Mesothelial cell of epicardium (in vitro differentiated cells): ENCODE measurements at places on chromosomes 11 and 22. TPM values are rescaled to one million over a fixed set of nuclear protein-coding genes. Genes with fewer than 3 reads are reported as not detected.

Gene SLC15A3
- 5.0 to 7.4 TPM (median 5.2 TPM) in 3 replicates for total RNA-seq

Gene OR4C6
- not detected in 3 replicates for total RNA-seq

DNA sequence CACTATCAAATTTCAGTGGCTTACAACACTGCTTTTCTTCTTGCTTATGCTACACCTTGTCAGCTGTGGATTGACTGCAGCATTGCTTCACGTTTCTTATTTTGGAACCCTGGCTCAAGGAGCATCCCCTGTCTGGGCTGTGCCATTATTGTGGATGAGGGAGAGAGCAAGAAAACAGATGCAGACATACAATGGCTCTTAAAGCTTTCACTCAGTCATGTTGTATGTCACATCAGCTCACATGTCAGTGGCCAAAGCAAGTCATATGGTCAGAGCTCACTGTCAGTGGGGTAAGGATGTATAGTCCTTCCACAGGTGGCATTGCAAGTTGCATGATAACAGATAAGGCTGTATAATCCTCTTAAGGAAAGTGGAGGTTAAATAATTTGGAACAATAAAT, 10.0 kb downstream of the ARHGEF12 start:
- H3K36me3 ChIP-seq: no peaks in the 10 kb centered on the region
- peaks cover 65% of the 10 kb centered on the region for H3K4me1 ChIP-seq
- H3K4me3 ChIP-seq: peak overlapping the region; percentile 15
- no peaks in the 10 kb centered on the region for H3K27me3 ChIP-seq

- DNase-seq: peak; percentile 43
- H3K27me3 ChIP-seq: no peaks in the 10 kb centered on the region
- H3K36me3 ChIP-seq: peaks cover 4% of the 10 kb centered on the region
- H3K27ac ChIP-seq: peak overlapping the region; percentile 98
- peaks cover 33% of the 10 kb centered on the region for H3K4me1 ChIP-seq
These were observed 997 bp downstream of the UBE2L3 start for GRCh38 chr22:21568347-21569075.

DNA sequence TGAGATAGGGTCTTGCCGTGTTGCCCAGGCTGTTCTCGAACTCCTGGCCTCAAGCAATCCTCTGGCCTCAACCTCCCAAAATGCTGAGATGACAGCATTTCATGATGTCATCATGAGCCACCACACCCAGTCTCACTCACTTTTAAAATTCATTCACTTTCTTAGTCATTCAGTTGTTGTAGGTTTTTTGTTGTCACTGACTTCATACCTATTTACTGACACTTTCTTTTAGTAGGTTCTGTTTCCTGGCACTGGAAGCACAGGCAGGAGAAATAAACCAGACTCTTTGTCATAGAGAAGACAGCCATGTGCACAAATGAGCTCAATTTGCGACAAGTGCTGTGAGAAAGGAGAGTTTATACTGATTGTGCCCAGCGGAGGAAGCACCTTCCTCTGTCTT, 10.5 kb downstream of the ART5 start:
- H3K36me3 ChIP-seq: no peaks in the 10 kb centered on the region
- no peak for DNase-seq
- no peaks in the 10 kb centered on the region for H3K27me3 ChIP-seq
- no peaks in the 10 kb centered on the region for H3K4me1 ChIP-seq
- H3K27ac ChIP-seq: no peak overlapping the region

DNA sequence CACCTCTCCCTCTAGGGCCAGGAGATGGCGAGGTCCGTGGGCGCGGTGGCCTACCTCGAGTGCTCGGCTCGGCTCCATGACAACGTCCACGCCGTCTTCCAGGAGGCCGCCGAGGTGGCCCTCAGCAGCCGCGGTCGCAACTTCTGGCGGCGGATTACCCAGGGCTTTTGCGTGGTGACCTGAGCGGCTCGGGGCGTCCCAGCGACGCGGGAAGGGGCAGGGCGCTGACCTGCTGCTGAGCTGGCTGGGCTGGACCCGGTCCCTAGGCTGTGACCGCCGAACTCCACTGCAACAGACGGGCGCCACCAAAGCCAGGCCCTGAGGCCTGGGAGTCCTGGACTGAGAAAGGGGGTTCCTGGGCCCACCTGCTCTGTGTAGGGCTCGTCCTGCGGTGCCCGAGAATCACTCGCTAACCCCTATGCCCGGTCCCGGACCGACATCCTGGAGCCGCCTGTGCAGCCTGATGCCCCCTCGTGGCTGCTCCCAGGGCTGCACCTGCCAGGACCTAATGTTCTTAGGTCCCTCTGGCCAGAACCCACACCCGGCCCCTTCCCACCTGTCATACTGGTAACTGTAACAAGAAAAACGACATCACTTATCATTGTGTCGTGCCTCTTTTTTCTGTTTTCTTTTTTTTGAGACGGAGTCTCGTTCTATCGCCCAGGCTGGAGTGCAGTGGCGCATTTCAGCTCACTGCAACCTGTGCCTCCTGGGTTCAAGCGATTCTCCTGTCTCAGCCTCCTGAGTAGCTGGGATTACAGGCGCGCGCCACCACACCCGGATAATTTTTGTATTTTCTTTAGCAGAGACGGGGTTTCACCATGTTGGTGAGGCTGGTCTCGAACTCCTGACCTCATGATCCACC, 15.0 kb downstream of the RHOD start:
- H3K27ac ChIP-seq: no peak overlapping the region
- H3K36me3 ChIP-seq: peaks cover 5% of the 10 kb centered on the region
- no peaks in the 10 kb centered on the region for H3K4me1 ChIP-seq
- no peaks in the 10 kb centered on the region for H3K27me3 ChIP-seq

DNA sequence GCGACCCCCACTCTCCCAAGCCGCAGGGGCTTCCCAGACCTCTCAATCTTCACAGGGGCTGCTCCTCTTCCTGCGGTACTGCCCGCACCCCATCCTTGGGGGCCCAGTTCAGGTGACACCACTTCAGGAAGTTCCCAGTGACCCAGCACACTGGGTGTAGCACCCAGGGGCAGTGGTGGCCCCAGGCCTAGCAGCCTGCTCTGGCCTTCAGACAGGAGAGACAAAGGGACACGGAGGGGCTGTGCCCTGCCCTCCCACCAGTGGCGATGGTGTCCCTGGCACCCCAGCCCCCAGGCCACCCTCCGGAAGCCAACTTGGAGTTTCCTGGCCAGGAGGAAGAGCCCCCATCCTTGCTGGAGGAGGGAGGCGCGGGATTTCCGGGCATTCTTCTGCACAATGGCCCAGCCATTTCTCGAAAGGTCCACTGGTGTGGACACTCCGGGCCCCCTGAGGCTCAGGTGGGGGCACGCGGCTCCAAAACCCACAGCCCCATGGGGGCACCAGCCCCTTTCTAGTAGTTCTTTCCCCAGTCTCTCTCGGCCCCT, 978 bp upstream of the CLDN5 start:
- no peak overlapping the region for H3K27ac ChIP-seq
- H3K27me3 ChIP-seq: peaks cover 60% of the 10 kb centered on the region
- no peak for DNase-seq
- peak overlapping the region; percentile 60 for H3K4me3 ChIP-seq

DNA sequence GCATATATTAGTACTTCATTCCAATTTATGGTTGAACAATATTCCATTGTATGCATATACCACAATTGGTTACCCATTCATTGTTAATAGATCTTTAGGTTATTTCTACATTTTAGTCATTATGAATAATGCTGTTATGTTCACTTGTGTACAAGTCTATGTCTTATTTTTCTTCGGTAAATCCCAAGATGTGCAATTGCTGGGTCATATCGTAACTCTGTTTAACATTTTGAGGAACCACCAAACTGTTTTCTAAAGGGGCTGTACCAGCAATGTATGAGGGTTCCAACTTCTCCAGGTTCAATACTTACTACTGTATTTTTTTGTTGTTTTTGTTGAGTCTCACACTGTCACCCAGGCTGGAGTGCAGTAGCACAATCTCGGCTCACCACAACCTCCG, 33.1 kb downstream of the NUP98 start:
- H3K4me1 ChIP-seq: no peaks in the 10 kb centered on the region
- H3K36me3 ChIP-seq: peaks cover 49% of the 10 kb centered on the region

DNA sequence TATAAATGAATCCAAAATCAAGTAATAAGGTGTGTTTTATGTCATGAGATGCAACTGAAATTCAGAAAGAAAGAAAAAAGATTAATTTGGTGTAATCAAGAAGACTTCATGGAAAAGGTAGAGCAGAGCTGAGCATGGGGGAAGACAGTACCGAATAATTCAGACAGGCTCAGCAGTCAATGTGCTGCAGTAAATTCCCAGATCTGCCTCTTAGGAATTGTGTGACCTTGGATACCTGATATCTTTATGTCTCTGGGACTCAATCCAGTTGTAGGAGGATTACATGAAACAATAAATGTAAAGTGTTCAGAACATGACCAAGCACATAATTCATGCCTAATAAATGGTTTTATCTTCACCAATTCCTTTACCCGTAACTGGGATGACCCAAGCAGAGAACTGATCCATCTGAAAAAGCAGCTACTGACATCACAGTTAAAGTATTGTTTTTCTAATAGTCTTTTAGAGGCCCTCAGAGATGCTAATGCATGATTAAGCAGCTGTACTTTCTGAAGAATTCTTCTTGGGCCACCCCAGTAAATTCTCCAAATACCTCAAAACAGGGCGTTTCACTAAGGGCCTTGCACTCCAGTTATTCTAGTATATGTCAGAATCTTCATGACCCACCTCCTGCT, 7.8 kb downstream of the MS4A12 start:
- DNase-seq: no peak
- no peak overlapping the region for H3K4me3 ChIP-seq
- H3K27me3 ChIP-seq: peaks cover 3% of the 10 kb centered on the region
- H3K36me3 ChIP-seq: no peaks in the 10 kb centered on the region
- no peak overlapping the region for H3K27ac ChIP-seq
- peaks cover 10% of the 10 kb centered on the region for H3K4me1 ChIP-seq

DNA sequence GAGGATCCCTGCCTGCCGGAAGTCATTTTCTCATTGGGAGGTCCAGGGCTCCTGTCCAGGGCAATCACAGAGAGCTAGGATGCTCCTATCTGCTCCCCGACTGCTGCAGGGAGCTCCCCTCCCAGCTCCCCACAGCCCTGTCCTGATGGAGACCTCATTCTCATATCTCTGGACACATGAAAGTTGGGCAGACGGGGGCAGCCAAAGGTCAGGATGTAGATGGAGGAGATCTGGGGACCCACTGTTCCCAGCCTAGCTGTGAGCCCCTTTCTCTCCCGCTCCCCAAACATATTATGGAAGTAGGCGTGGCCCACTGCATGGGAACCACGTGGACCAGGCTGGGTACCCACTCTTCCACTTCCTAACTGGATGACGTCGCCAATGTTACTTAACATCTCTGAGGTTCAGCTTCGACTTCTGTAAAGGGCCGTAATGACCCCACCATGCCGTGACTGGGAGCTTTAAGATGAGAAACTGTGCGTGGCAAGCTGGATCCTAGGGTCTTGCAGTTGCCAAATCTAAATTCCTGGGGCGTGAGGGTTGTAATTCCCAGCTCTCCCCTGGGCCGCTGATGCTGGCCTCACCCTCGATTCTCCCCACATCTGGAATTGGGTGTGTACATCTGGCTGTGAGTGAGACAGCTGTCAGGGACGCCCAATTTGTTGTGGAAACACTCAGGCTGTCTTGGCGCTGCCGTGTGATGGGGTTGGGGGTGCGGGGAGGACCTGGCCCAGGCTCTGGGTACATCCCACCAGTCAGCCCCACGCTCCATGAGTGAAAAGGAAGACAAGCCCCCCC, 1.8 kb downstream of the CDC42EP2 start:
- DNase-seq: no peak
- H3K27me3 ChIP-seq: peaks cover 16% of the 10 kb centered on the region
- H3K4me3 ChIP-seq: peak overlapping the region; percentile 72
- peaks cover 20% of the 10 kb centered on the region for H3K4me1 ChIP-seq

DNA sequence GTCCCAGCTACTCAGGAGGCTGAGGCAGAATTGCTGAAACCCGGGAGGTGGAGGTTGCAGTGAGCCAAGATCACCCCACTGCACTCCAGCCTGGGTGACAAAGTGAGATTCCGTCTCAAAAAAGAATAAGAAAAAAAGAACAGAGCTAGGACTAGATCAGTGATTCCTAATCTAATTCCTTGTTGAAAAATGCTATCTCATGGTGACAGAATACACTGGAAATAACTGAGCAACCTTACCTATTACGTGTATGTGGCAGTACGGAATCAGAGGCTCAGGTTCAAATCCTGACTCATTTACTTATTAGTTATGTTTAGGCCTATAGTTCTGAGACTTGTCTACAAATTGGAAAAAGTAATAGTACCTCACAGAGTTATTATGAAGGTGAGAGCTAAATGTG, 19.5 kb upstream of the RCE1 start:
- H3K36me3 ChIP-seq: peaks cover 6% of the 10 kb centered on the region
- no peak overlapping the region for H3K27ac ChIP-seq
- H3K4me3 ChIP-seq: no peak overlapping the region

DNA sequence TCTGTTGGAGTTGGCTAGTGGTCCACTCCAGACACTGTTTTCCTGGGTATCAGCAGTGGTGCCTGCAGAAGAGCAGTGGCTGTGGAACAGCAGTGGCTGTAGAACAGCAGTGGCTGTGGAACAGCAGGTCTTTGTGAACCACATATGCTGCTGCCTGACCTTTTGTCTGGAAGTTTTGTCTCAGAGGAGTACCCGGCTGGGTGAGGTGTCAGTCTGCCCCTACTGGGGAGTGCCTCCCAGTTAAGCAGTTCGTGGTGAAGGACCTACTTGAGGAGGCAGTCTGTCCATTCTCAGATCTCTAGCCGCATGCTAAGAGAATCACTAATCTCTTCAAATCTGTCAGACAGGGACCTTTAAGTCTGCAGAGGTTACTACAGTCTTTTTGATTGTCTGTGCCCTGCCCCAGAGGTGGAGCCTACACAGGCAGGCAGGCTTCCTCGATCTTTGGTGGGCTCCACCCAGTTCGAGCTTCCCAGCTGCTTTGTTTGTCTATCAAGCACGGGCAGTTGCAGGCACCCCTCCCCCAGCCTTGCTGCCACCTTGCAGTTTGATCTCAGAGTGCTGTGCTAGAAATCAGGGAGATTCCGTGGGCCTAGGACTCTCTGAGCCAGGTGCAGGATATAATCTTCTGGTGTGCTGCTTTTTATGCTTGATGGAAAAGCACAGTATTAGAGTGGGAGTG, 89.1 kb upstream of the TRIM48 start:
- H3K36me3 ChIP-seq: peaks cover 2% of the 10 kb centered on the region
- DNase-seq: no peak
- H3K4me1 ChIP-seq: no peaks in the 10 kb centered on the region
- no peak overlapping the region for H3K4me3 ChIP-seq
- no peak overlapping the region for H3K27ac ChIP-seq
- H3K27me3 ChIP-seq: no peaks in the 10 kb centered on the region

DNA sequence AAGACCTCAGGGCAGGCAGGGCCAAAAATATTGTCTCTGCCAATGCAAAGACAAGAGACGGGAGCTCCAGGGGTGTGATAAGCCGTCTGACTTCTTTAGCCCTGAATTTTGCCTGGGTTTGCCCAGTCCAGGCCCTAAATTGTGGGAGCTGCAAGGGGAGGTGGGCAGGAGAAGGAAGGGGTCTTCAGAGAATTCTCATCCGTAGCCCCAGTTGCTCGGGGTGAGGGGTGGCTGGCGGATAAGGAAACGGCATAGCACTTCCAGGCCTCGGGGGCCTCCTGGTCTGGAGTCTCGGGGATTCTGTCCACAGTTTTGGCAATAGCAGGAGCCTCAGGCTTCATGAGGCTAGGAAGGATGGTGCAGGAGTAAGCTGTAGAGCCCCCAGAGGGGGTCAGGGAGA, 7.4 kb downstream of the CD5 start:
- H3K27me3 ChIP-seq: no peaks in the 10 kb centered on the region
- no peak for DNase-seq
- H3K4me3 ChIP-seq: no peak overlapping the region
- H3K27ac ChIP-seq: no peak overlapping the region
- H3K36me3 ChIP-seq: no peaks in the 10 kb centered on the region
